ENCODE measurements at places on chromosomes 12 and 14.

DNA sequence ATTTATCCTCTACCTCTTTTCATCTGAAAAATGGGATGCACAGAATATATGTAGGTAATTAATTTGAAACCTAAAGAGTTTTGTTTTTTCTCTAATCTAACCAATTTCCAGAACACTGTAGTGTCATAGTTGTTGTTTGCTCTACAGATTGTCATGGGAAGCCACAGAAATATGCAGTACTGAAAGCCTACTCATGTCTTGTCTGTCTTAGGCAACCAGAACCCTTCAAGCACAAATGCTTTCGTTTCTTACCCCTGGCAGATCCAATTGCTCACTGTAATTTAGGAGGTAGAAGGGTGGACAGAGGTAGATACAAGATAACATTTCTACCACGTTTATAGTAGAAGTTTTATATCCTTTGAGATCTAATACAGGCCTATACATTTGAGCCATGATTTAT lies 330.2 kb upstream of the NOVA1 start:
- DNase-seq = no peak

DNA sequence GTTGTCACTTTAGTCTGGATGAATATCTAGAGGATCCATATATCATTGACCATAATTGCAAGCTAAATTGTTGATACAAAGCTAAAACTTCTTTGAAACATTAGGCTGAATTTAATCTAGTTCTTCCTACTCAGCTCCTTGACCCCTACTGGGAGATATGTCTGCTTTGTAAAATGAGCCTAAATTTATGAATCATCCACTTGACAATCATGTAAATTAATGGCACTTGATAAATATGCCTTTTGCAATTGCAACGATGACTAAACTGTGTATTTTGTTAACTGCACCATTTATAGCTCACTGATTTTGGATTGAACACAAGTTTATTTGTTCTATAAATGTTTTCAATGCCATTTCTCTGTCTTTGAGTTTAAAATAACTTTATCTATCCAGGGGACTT lies 1616.5 kb upstream of the FLRT2 start:
- no peak for DNase-seq

GRCh38 chr12:57632958-57633840 lies at the start of gene B4GALNT1:
B4GALNT1 (minus strand) TSS chr12:57633201; CDS start chr12:57632132, 1,069 bp downstream.
- peak; percentile 81 for DNase-seq

DNA sequence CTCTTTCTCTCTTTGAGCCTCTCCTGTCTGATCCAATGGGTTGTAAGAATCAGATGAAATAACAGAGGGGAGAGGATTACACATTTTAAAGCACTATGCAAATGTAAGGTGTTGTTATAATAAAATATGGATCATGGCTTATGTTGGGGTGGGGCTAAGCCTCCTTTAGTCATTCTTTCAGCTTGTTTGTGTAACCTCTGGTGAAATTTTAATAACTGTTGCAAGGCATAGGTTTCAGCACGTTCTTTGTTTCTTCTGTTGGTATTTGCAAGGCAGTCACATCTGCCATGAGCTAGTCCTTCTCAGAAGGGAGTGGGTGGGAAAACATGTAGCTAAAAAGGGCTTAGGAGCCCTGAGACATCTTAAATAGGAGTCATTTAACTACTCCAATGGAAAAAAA lies 74.8 kb upstream of the FRMD6 start:
- DNase-seq = no peak

DNA sequence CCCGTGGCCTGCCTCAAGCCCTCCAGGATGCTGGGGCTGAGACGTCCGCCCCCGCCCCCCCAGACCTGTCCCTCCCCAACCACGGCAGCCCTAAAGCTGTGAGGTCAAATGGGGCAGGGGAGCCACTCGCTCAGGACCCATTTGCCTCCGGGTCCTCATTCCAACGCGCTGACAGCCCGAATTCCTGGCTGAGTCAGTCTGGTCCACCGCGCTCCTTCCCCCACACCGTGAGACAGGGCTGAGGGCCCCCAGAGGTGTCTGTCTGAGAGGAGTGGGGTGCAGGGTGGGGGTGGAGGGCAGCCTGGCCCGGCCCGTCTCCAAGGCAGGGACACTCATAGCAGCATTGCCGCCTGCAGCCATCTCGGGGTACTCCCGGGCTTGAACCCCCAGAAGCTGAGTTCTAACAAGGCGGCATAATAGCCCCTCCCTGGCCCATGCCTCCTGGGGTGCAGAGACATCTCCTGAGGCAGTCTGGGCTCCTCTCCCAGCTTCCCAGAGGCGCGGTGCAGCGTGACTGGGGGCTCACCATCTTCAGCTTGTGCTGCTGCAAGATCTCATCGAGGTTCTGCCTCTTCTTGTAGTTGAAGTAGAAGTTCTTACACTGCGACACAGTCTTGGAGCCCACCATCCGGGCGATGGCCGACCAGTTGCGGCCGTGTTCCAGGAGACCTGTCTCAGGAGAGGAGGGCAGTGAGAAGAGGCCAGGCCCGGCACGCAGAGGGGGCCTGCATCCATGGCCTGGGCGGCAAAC lies 90.5 kb downstream of the RFLNA start:
- no peak for DNase-seq

GRCh38 chr12:54138219-54138618 lies 50.6 kb downstream of the SMUG1 start:
- no peak for DNase-seq

DNA sequence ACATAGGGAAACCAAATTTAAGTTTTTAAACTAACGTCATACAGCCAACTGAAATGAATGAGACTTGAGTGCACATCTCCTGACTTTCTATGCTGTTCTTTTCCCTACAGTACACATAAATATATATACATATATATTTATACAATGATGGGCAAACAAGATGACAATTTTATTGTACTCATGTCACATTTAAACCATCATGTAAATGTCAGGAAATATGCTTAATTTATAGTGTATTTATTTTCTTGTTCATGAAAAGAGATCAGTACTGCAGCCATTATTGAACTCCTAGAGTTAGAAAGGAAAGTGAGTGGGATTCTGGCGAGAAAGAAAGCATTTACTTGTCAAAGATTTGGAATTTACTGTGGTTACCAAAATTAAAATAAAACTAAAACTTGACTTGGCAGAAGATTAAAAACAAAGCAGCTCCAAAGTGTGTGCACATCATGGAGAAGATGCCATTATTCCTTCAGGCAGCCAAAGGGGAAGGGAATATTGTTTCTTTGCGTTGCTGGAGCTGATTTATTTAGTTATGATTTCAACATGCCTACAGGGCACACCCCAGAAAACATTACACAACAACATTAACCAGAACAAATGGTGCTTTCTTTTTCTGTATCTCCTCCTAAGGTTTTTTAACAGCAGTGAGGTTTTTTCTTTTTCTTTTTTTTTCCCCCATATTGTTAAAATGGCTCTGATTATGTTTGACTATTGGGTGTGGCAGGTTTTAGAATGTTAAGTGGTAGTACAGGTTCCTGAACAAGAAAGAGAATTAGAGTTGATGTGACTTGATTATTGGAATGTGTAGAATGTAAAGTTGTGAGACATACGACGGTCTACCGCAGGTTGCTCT lies 144.6 kb downstream of the RAD51B start:
- peak; percentile 19 for DNase-seq

GRCh38 chr12:12810553-12811021 lies 2.6 kb upstream of the DDX47 start:
- DNase-seq = no peak

DNA sequence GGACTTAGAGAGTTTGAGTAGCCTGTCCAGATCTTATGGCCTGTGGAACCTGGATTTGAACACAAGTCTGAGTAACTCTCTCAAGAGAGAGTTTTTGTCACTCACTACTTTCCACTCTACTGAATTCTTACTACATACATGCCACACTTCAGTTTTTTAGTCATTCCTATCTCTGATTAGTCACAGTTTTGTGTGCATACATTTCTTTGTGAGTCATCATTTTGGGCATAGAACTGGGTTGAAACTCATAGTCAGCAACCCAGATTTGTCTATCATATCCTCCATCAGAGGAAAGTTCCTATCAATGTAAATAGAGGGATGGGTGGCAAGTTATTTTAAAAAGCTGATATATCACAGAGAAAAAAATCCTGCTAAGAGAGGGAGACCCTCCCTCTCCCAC lies 42.9 kb downstream of the FLRT2 start:
- DNase-seq = no peak

DNA sequence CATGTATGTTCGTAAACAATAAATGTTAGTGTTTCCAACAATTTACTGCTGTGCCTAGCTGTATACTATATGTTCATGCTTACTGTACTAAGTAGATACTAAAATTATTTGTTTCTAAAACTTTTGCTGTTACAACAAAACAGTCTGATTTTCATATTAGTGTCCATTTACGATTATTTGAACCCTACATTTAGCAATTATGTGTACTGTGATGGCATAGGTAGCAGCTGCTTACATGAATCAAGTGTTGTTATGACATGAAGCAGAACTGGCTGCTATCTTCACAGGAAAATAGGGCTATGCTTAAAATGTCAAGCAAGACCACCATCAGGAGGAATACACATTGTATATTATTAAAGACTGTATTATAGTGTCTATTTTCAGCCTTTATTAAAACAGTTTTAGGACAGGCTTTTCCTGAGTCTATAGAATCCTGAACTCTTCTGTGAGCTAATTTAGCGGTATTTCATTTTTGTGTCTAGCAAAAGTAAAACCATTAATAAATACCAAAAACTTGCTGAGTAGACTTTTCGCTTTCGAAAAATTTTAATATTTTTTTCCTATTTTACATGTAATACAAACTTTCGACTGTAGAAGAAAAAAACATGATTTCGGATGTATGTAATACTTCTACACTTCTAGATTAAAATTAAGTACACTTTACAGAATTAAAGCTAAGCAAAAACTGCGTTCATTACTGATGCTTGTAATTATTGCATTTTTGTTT lies 1.1 kb upstream of the WDR89 start:
- no peak for DNase-seq

DNA sequence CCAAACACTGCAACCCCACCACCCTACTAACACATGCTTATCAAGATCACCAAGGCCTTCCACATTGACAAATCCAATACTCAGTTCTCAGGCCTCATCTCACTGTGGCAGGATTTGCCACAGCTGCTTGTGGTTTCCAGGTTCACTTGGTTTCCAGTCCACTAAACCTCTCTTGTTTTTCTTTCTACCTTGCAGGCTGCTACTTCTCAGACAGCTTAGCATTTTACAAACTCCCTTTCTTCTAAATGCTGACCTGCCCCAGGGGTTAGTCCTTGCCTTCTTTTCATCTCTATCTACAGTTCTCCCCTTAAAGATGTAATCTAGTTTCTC lies 84.1 kb downstream of the BCAT1 start:
- DNase-seq = no peak

GRCh38 chr12:126830778-126831680 lies 1435.9 kb upstream of the TMEM132C start:
- DNase-seq = no peak

DNA sequence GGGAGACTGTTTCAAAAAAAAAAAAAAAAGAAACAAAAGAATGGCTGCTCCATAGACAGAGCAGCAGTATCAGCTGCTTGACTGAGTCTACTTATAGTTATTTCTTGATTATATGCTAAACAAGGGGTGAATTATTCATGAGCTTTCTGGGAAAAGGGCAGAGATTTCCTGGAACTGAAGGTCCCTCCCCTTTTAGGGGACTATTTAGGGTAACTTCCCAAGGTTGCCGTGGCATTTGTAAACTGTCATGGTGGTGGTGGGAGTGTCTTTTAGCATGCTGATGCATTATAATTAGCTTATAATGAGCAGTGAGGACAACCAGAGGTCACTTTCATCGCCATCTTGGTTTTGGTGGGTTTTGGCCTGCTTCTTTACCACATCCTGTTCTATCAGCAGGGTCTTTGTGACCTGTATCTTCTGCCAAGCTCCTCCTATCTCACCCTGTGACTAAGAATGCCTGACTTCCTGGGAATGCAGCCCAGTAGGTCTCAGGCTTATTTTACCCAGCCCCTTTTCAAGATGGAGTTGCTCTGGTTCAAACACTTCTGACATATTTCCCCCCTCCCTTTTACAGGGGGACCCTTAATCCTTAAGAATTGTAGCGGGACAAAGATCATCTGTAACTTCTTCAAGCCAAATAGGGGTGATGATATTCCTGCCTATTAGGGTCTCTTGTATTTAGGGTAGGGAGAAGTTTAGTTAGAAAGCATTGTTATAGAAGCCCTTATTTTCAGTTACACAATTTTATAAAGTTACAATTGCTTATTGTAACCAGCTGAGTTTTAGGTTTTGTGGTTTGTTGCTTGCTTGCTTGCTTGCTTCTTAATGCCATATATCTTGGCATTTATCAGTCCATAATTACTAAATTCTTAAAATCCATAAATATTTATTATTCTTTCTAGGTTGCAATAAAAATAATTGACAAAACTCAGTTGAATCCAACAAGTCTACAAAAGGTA lies 42.5 kb downstream of the MARK3 start:
- no peak for DNase-seq

DNA sequence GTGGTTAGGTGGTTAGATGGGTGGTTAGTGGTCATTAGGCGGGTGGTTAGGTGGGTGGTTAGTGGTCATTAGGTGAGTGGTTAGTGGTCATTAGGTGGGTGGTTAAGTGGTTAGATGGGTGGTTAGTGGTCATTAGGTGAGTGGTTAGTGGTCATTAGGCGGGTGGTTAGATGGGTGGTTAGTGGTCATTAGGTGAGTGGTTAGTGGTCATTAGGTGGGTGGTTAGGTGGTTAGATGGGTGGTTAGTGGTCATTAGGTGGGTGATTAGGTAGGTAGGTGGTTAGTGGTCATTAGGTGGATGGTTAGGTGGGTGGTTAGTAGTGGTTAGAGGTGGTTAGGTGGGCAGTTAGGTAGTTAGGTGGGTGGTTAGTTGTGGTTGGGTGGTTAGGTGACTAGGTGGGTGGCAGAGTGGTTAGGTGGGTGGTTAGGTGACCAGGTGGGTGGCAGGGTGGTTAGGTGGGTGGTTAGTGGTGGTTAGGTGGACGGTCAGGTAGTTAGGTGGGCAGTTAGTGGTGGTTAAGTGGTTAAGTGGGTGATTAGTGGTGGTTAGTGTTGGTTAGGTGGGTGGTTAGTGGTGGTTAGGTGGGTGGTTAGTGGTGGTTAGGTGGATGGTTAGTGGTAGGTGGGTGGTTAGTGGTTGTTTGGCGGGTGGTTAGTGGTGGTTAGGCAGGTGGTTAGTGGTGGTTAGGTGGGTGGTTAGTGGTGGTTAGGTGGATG lies 8.0 kb upstream of the TMEM119 start:
- no peak for DNase-seq

GRCh38 chr14:21219120-21219519 lies 50.1 kb downstream of the HNRNPC start:
- DNase-seq = no peak

DNA sequence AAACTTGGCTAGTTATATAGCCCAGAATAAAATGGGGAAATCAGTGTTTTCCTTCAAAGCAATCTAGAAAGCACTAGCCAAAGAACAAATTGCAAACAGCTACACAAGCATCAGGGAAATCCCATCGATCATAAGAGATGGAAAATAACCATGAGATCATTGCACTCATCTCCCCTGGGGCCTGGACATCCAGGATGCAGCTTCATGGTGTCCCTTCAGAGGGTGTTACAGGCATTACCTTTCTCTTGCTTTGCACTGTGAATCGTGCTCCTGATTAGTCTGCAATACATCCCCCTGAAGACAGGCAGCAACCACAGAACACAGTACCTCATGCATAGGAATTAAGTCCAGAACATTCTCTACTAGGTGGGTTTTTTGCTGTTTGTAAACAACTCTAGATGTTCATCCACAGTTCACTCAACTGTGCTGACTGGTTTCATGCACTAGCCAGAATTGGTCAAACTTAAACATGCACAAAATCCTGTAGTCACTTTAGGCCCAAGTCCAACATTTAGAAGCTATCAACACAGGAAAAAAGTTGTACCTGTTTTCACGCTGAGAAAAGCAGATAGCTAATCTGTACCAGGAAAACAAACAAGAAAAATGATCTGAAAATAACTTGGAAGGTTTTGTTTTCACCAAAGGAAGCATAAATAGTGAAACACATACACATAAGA lies 120.1 kb downstream of the ZFP36L1 start:
- no peak for DNase-seq

All from NCI-H2081 (cell line).